ENCODE measurements at places on chromosomes 7 and 10.

- DNase-seq = peak; percentile 43
- H3K36me3 ChIP-seq = no peaks in the 10 kb centered on the region
- no peak within 1 kb of the TSS for H3K27ac ChIP-seq
Measured at GRCh38 chr10:11823122-11823988, at the start of gene PROSER2. TSS of gene PROSER2 (plus strand) at chr10:11823356. CDS start at chr10:11852078, 28,722 bp downstream.

- H3K27ac ChIP-seq = peak overlapping the region; percentile 81
- peaks cover 47% of the 10 kb centered on the region for H3K4me1 ChIP-seq
Measured at GRCh38 chr10:6013413-6014192, 36.3 kb upstream of the IL15RA start.

DNA sequence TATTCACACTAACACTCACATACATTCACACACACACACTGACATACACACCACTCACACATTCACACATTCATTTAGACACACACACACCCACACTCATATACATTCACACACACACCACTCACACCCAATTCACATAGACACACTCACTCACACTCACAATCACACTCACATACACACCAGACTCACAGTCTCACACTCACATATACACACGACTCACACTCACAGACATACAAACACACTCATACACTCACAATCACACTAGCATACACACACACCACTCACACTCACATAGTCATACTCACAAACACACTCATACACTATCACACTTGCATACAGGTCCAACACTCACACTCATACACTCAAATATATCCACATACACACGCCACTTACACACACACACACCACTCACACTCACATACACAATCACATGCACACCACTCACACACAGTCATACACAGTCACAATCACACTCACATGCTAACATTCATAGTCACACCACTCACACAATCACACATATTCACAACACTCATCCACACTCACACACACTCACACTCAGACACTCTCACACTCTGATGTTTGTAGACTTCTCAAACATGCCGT is 312.6 kb downstream of the SFMBT2 start:
- DNase-seq = no peak
- no peaks in the 10 kb centered on the region for H3K4me1 ChIP-seq
- no peak overlapping the region for H3K4me3 ChIP-seq
- no peak overlapping the region for H3K27ac ChIP-seq

DNA sequence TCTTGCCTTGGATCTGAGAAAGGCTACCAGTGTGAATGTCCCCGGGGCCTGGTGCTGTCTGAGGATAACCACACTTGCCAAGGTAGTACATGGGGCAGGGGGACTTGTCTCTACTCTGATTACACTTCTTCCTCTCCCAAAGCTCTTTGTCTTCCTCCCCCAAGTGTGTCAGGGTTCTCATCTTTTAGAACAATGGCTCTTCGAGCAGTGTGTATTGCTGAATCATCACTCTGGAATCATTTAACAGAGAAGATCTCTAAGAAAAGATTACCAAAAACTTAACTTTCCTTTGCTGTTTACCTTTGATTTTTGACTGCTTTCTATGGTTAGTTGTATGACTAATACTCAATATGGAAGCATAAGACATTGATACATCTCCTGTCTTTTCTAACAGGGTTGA is 18.2 kb downstream of the OIT3 start:
- H3K27me3 ChIP-seq = peaks cover 2% of the 10 kb centered on the region
- no peak for DNase-seq
- no peak overlapping the region for H3K4me3 ChIP-seq

DNA sequence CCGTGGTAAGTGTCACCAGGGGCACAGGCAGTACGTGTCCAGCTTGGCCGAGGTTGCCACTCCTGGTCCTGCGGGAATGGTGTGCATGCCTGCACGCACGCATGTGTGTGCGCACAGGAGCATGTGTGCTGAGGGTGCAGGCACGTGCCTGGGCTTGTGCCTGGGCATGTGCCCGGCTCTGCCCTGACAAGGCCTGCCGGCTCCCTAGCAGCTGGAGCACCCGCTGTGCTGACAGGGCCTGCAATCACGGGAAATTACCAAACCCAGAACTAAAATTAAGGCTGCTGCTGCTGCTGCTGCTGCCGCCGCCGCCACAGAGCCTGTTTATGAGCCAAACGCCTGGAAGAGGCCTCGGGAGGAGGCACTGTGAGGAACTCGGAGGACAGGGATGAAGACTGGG is 28.7 kb downstream of the GHRHR start:
- H3K27me3 ChIP-seq = no peaks in the 10 kb centered on the region
- no peaks in the 10 kb centered on the region for H3K36me3 ChIP-seq
- no peaks in the 10 kb centered on the region for H3K4me1 ChIP-seq
- H3K27ac ChIP-seq = no peak overlapping the region

DNA sequence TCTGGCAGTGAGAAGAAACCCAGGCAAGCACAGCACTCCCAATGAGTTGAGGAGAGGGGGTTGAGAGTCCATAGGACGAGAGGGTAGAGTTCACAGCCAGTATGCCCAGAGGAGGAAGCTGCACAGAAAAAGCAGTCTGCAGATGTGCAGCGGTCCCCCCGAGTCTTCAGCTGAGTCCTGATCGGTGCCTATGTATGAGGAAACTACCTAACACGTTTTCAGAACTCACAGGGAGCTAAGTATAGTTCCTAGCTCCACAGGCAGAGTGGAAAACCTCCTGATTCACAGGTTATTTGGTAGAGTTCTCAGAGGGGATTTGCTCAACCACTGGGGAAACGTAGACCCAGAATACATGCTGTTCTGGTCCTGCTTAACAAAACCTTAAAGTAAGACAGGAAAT is 271.3 kb upstream of the CNTNAP2 start:
- no peaks in the 10 kb centered on the region for H3K27me3 ChIP-seq
- H3K36me3 ChIP-seq = no peaks in the 10 kb centered on the region
- H3K4me1 ChIP-seq = no peaks in the 10 kb centered on the region
- no peak overlapping the region for H3K27ac ChIP-seq

- peaks cover 53% of the 10 kb centered on the region for H3K27me3 ChIP-seq
- no peaks in the 10 kb centered on the region for H3K4me1 ChIP-seq
- H3K36me3 ChIP-seq = no peaks in the 10 kb centered on the region
Measured at GRCh38 chr10:89431977-89432376, 17.6 kb downstream of the IFIT5 start.

DNA sequence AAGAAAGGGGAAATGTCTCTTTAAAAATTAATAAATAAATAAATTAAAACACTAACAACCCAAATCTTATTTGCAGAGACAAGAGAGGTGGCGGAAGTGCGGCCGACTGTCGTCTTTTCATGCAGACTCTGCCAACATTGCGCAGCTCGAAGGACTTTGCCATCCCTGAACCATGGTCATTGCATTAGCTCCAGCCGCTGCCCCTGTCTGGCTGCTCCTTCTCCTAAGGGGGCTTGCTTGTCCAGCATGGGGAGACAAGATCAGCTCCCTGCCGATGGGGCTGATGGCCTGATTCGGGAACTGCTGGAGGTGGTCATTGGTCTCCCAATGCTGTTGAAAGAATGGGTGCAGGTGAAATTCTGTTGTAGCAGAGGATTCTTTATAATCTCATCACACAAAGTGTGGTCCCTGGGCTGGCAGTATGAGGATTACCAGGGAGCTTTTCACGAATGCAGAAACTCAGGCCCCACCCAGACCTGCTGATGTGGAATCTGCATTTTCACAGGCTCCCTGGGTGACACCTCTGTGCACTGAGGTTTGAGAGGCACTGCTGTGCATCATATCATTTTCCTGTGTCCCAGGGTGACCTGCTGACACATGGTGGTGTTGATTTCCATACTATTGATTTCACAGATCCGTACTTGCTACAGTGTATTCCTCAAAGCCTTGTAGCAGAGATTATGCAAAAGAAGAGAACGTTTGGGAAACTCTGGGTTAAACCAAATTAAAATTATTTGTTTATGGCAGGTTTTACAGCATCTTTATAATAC is 172.4 kb upstream of the ZMIZ1 start:
- H3K27me3 ChIP-seq = no peaks in the 10 kb centered on the region
- no peak overlapping the region for H3K4me3 ChIP-seq

GRCh38 chr10:5659702-5660528 is 6.5 kb downstream of the ASB13 start:
- no peak overlapping the region for H3K4me3 ChIP-seq
- H3K27me3 ChIP-seq = peaks cover 3% of the 10 kb centered on the region
- no peaks in the 10 kb centered on the region for H3K36me3 ChIP-seq
- peak overlapping the region; percentile 8 for H3K27ac ChIP-seq

GRCh38 chr10:78515873-78516153 is 482.1 kb downstream of the RPS24 start:
- H3K27ac ChIP-seq = no peak overlapping the region
- H3K4me3 ChIP-seq = no peak overlapping the region
- H3K27me3 ChIP-seq = peaks cover 7% of the 10 kb centered on the region
- no peaks in the 10 kb centered on the region for H3K36me3 ChIP-seq

GRCh38 chr7:106001886-106002285 is 38.8 kb downstream of the CDHR3 start:
- no peak for DNase-seq
- H3K4me3 ChIP-seq = no peak overlapping the region
- no peaks in the 10 kb centered on the region for H3K36me3 ChIP-seq
- no peaks in the 10 kb centered on the region for H3K4me1 ChIP-seq
- no peak overlapping the region for H3K27ac ChIP-seq

DNA sequence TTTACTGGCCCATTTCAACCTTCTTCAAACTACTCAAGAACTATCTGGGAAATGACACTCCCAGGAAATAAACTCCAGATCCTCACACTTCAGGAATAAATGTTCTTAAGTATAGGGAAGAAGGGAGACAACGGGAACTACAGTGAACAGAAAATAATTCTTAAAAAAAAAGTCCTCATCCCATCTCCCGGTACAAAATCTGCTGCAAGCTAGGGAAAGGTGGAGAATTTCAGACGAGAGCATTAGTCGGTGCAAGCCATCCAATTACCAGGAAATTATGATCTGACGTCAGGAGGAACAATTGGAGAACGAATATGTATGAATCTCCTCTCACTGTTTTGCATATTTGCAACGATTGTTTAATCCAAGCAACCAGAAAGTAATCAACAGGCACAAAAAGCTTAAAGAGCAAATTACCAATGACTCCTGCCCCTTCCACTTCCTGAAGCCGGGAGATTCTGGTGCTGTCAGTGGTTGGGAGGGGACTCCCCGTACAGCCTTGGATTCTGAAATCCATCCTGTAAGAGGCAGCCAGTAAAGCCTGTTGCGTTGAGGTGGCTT is 15.1 kb upstream of the GATA3 start:
- H3K27me3 ChIP-seq = peaks cover 91% of the 10 kb centered on the region
- DNase-seq = no peak
- H3K36me3 ChIP-seq = peaks cover 7% of the 10 kb centered on the region
- H3K27ac ChIP-seq = no peak overlapping the region
- H3K4me3 ChIP-seq = no peak overlapping the region

DNA sequence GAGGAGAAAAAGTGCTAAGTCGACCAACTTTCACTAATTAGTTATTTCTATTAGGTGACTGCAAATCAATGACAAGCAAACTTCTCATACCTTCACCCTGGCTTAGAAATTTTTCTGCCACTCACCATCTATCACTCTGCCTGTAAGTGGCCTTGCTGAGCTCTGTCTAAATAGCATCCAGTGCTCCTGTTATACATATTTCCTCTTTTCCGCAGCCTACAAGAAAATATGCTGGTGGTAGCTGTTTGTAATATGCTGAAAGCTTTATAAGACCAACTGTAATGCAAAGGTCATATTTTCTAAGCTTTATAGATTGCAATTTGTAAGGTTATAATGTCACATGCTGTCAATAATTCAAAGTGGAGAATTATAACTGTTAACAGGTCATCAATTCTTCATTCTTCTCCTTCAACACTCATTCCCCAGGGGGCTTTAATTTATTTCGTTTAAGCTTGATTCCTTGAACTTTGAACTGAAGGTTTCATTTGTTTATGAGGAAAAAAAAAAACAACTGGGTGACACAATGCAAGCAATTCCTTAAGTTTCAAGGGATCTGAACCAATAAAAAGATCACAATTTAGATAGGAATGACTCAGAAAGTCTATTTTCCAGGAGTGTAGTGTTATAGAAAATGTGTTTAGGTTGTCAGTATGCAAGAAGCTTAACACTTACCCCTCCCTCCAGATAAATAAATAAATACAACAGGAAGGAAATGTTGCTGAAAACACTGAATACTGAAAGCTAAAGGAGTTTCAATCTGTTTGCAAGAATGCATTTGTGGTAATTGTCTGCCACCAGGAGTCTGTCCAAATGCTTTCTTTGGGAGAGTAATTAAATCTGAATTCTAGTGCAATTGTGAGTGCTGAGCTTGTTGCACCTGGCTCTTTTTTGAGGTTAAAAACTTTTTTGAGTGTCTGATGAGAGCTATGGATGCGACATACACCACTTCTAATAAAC is 183.7 kb downstream of the SORCS1 start:
- H3K4me1 ChIP-seq = no peaks in the 10 kb centered on the region
- H3K27me3 ChIP-seq = no peaks in the 10 kb centered on the region
- no peak overlapping the region for H3K4me3 ChIP-seq

DNA sequence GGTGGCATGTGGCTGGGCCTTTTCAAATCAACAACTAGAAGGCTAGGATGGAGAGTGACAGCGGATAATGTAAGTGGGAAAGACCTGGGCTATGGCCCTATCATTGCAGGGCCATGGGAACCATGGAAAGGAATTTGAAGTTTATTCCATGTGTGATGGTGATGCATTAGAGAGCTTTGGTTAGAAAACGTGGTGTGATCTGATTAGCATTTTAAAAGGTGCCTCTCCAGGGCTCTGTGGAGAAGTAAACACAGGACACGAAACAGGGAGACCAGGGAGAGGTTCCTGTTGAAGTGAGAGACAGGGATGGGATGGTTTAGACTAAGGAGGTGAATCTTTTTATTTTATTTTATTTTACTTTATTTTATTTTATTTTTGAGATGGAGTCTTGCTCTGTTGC is 749.5 kb downstream of the GATA3 start:
- H3K27ac ChIP-seq = no peak overlapping the region
- no peaks in the 10 kb centered on the region for H3K4me1 ChIP-seq
- peaks cover 4% of the 10 kb centered on the region for H3K36me3 ChIP-seq
- H3K4me3 ChIP-seq = no peak overlapping the region

DNA sequence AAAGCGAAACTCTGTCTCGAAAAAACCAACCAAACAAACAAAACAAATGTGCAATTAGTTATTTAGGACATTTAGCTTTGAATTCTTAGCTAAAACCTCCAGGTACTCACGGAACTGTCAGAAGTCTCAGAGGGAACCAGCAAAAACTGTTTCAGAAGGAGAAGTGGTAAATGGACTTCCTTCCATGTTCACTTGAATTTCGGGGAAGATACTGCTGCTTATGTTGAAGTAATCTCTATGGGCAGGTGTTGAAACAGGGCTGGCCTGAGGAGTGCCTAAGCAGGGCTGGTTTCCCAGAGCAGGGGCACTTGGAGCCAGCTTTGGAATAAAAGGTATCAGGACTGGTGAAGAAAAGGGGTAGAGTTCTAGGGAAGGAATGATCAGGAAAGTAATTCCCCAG is 2.4 kb upstream of the EXOC6 start:
- no peaks in the 10 kb centered on the region for H3K27me3 ChIP-seq
- DNase-seq = no peak
- H3K4me3 ChIP-seq = no peak overlapping the region
- H3K36me3 ChIP-seq = peaks cover 2% of the 10 kb centered on the region
- peaks cover 35% of the 10 kb centered on the region for H3K4me1 ChIP-seq

DNA sequence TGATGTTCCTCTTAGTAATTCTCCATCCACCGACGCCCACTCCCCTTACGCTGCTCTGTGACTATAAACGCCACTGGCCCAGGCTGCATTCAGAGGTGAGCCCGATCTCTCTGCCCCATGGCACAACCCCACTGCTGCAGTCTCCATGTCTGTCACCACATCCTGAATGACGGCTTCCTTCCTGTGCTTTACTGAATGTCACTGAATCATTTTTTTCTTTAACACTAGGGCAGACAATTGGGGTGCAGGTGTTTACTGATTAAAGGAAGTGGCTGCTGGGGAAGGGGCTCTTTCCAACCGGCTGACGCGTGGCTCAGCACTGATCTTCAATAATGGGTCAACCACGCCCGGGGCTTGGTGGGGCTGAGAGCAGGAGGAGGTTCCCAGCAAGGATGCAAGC is 208.3 kb downstream of the USP6NL start:
- H3K4me1 ChIP-seq = peaks cover 51% of the 10 kb centered on the region

Data from activated CD8-positive, alpha-beta memory T cell treated with anti-CD3 and anti-CD28 coated beads, Interleukin-2, amount 10 ng/mL, durations not matched to agents 7 days and 5 days (primary cell).